ENCODE measurements at places on chromosomes 4 and X. TPM values are rescaled to one million over a fixed set of nuclear protein-coding genes. Genes with fewer than 3 reads are reported as not detected.

Gene UGT2B11
- not detected for total RNA-seq

Gene NAP1L2
- total RNA-seq = 3.0 TPM

Gene PF4V1
- not detected for total RNA-seq

Gene SYN1
- total RNA-seq = 2.3 TPM

Gene ENPEP
- total RNA-seq = 5.7 TPM

Gene FGD1
- 9.6 TPM for total RNA-seq

Gene PAGE3
- not detected for total RNA-seq

Gene MAGEA2
- not detected for total RNA-seq

Gene LONRF3
- total RNA-seq = 3.1 TPM

Gene CFAP299
- not detected for total RNA-seq

Gene BMPR1B
- total RNA-seq = 8.9 TPM

Gene PLAC8
- 3.8 TPM for total RNA-seq

Gene PCDH10
- 2.3 TPM for total RNA-seq

Gene IL15
- 7.1 TPM for total RNA-seq

Gene FREM3
- total RNA-seq = not detected

DNA sequence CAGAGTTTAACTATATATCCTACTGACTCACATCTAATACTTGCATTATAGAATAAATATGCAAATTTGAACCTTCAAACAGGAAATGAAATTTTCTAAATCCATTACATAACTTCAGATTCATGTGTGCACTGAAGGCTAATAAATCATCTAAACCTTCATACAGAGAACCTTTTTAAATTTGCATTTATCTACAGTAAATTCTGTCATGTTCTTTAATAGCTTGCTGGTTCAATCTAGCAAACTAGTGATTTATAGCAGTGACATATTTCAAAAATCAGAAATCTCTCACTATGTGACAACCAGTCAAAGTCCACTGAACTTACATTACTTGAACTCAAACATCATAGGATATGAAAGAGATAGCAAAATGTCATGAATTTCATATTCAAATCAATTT lies 65.1 kb downstream of the LRBA start:
- no peak for DNase-seq

DNA sequence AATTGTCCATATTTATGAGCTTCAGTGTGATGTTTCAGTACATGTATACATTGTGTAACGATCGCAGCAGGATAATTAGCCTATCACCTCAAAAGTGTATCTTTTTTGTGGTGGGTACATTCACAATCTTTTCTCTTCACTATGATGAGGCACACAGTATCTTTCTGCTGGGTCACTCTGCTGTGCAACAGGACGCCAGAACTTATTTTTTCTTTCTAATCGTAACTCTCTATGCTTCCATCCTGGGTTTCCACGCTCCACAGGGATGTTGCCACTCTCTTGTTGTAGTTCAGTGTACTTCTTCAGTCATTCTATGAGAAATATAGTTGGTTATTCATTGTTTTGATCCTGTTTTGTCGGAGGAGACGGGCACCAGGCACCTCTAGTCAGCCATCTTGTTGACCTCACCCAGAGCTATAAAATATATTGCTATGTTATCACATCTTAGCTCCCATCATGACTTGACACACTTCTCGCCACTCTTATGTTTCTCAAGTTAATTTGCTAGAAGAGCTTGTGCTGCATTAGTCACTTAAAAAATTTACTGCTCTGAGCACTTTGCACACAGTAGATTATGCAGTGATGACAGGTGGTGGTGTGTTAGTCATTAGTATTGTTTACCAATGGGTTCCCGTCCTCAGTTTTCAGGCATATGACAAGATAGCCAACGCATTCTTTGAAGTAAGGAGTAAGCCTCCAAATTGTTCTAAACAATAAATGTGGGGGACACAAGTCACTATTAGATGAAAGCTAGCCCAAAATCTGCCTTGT lies 1002.7 kb upstream of the PCDH7 start:
- no peak for DNase-seq

DNA sequence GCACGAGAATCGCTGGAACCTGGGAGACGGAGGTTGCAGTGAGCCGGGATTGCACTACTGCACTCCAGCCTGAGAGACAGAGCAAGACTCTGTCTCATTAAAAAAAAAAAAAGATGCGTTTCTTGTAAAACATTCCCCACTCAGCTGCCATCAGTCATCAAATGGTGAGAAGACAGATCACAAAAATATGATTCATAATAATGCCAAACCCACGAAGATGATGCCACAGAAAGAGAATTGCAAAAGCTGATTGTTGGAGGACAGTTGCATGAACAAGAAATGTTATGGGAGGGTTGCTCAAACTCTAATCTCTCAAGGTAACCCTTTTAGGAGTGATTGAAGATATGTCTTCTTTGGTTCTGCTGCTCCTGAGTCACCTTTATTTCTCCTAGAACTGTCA lies 21.4 kb upstream of the SMIM14 start:
- DNase-seq = no peak

DNA sequence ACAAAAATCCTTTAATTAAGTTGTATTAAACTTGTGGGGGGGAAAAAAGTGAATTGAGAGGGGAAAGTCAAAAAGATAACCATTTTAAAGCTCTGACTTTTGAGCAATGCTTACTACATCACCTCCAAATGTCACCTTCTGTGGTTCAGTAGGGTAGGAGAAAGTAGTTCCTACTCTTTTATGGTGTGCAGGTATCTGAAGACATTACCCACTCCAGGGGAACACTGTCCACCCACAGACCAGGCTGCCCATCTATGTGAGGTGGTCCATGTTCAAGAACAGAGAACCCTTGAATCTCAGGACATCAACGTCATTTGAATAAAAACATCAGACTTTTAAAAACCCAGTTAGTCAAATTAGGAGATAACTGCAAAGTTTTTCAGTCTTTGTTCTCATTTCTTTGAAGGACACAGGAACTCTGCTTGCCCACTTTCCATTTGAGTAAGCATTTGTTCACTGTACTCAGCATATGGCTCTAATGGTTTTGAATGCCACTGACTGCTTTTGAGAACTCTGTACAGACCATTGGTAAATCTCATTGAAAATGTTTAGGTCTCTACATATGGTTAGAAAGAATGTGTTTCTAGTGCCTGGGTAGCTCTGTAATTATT lies 18.4 kb downstream of the NMU start:
- no peak for DNase-seq

GRCh38 chrX:131621650-131622049 lies 77.8 kb downstream of the OR13H1 start:
- DNase-seq = no peak

GRCh38 chrX:108464604-108465003 lies 25.0 kb downstream of the COL4A5 start:
- no peak for DNase-seq

GRCh38 chrX:150199803-150200202 lies 163.3 kb upstream of the MAMLD1 start:
- no peak for DNase-seq

GRCh38 chr4:59247032-59247431 lies 1953.1 kb upstream of the ADGRL3 start:
- DNase-seq = no peak

GRCh38 chrX:10897768-10898167 lies 213.4 kb upstream of the HCCS start:
- no peak for DNase-seq

DNA sequence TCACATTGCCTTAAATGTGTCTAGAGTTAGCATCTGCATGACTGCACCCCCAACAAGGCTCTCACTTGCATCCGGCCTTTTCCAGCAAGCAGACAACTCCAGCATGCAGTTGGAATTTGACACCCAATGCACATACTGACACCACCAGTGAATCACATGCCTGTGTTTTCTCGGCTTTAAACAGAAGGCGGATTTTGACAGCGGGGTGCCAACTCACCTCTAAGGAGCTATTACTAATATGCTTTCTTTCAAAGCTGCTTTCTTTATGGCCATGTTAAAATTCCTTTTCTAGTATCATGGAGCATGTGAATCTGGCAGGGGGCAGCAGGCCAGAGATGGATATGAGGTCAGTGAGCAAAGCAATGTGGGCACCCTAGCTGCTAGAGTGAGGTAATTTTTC lies 78.0 kb upstream of the CLNK start:
- DNase-seq = no peak

GRCh38 chrX:43880425-43880824 lies 1.8 kb downstream of the MAOB start:
- no peak for DNase-seq

- peak; percentile 42 for DNase-seq
Observed at GRCh38 chrX:96979766-96980165, 96.1 kb downstream of the RPA4 start.

- no peak for DNase-seq
Observed at GRCh38 chrX:122464341-122464740, 719.7 kb upstream of the GRIA3 start.

- no peak for DNase-seq
Observed at GRCh38 chr4:155071962-155072361, 136.5 kb upstream of the NPY2R start.

- DNase-seq = no peak
Observed at GRCh38 chr4:98963538-98964433, 31.7 kb upstream of the METAP1 start.

- DNase-seq = no peak
Observed at GRCh38 chr4:164866817-164867490, 10.0 kb upstream of the APELA start.

DNA sequence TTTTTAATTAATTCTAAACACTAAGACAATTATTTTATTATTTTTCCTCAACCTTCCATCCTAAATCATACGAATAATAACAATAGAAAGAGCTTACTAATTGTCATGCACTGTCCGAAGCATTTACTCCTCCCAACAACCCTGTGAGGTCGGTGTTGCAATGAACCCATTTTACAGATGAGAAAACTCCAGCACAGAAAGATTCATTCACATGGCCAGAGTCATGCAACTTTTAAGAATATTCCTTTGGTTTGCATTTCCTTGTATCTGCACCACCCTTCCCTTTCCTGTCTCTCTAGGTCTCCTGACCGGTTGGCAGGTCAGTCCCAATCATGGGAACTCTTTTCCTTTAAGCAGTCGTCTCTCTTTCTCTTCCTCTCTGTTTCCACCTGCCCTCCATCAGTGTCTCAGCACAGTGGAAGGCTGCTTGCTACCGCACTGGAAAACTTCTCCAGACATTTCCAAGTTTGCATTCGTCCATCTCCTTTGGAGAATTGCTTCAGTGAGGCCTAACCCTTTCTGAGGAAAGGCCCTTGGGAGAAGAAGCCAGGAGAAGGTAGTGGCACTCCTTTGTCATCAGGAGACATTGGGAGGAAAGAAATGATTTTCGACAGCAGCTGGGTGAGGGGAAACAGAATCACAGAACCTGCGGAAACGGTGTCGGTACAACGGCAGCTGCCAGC lies 1.9 kb upstream of the TMSB4X start:
- DNase-seq = no peak

- no peak for DNase-seq
Observed at GRCh38 chr4:19774690-19775256, 476.9 kb upstream of the SLIT2 start.

DNA sequence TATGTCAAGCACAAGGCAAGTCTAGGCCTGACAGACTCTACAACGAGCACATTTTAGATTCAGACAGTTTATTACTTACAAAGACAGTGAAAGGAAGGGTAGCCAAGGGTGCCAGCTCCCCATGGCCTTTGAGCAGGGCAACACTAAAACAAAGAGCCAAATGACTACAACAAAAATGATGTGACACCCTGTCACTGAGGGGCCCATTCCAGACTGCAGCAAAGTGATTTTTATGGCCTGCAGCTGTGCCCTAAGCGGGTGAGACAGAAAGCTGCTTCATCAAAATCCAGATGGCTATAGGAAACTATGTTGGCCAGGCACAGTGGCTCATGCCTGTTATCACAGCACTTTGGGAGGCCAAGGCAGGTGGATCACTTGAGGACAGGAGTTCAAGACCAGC lies 13.4 kb upstream of the RP2 start:
- DNase-seq = no peak

- DNase-seq = no peak
Observed at GRCh38 chr4:2651998-2652397, 104.1 kb downstream of the TNIP2 start.
